ENCODE measurements at places on chromosomes 3 and 15. TPM values are rescaled to one million over a fixed set of nuclear protein-coding genes. Genes with fewer than 3 reads are reported as not detected.

DNA sequence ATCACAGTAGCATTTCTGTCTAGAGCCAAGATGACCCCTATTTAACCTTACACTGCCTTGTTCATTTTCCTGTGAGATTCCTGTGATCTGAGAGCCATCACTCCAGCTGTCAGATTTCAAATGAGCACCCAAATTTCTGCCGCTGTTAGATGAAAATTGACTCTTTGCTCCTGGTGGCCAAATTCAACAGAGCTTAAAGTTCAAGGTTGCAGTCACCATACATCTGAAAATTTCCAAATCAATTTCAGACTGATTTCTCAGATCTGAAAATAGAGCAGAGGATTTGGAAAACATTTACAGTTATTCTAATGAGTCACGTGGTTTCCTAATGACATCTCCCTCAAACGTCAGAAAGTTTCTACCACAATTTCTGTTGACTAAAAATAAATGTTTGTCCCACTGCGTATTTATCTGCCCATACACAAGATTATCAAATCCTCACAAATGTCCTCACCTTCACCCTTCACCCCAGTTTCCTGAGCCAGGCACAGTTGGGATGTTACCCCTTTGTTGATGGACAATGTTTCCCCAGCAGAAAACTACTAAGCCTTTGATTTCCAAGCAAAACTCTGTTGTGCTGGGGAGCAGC, 16.4 kb downstream of the HDC start:
- DNase-seq = peak; percentile 15

The LRIG1 gene
- total RNA-seq = 3.9 TPM

DNA sequence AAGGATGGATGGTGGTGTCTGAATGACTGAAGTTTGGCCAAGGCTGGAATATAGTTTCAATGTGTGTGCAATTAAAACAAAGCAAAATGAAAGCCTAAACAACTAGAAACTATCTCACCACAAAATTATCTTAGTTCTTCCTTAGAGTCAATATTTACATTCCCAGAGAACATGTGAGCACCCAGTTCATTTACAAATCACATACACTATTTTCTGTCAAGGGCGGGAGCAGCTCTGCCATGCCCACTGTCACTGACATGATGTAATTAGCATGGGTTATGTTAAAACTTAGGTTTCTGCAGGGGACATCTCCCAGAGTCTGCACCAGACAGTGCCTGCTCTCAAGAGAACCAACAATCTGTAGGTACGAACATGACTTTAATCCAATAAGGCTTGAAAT, 65.0 kb downstream of the PDZRN3 start:
- DNase-seq = no peak

DNA sequence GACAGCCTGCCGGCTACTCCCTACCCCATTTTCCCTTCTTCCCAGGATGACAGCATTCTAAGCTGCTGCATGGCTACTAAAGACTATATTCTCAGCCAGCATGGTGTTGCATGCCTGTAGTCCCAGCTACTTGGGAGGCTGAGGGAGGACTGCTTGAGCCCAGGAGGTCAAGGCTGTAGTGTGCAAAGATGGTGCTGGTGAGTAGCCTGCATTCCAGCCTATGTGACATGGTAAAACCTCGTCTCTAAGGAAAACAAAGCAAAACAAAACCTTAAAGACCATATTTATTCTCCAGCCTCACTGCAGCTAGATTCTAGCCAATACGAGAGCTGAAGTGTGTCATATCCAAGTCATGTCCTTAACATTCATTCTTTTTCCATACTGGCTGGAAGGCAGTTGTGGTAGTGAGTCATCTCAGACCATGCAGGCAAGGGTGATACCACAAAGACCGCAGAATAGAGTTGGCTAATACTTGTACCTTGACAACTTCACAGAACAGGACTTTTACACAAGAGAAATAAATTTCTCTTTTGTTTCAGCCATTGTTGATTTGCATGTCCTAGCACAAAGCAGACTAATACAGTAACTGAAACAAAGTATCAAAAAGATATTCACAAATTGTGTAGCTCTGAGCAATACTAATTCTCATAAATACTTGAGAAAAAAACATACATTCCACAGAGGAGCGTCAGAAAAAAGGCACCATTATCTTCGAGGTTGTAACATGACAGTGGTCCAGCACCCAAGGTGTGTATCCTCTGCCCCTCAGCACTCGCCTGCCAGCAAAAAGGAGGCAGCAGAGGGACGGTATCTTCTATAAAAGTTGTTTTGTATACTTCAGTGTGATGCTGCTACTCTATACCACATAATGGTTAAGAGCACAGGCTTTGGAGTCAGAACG, 14.8 kb downstream of the PBRM1 start:
- DNase-seq = peak; percentile 100

GRCh38 chr3:157837336-157837735, 268.9 kb downstream of the SHOX2 start:
- no peak for DNase-seq

The CD200R1L gene
- total RNA-seq = not detected

The CAND2 gene
- total RNA-seq = 11.4 TPM

The WNT5A gene
- total RNA-seq = 42.4 TPM

The TBL1XR1 gene
- 73.2 TPM for total RNA-seq

GRCh38 chr15:51067510-51067909, 27.2 kb downstream of the TNFAIP8L3 start:
- no peak for DNase-seq

The NME9 gene
- total RNA-seq = not detected
